ENCODE measurements at places on chromosomes 6 and 20.
A peak's percentile ranks its signal among the peaks of the same experiment; 100 is the strongest.

DNA sequence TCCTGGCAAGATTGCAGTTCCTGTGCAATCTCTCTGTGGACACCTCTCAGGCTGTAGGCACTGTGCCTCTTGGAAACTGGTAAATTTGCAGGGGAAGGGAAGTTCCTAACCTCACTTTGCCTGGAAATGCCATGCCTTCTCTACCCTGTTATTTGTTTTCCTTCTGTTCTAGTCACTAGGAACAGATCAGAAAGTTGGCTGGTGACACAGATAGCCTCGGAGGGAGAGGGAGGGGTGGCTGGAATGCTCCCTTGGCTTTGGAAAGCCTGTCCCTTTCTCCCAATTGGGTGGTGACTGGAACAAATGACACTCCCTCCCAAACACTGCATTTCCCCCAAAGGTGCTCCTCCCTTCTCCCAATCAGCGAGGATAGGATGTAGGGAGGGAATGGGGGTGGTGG is 131.5 kb upstream of the F13A1 start:
- DNase-seq, result no peak

- no peak for DNase-seq
Observed at GRCh38 chr20:18513208-18513607, 5.5 kb downstream of the SEC23B start.

DNA sequence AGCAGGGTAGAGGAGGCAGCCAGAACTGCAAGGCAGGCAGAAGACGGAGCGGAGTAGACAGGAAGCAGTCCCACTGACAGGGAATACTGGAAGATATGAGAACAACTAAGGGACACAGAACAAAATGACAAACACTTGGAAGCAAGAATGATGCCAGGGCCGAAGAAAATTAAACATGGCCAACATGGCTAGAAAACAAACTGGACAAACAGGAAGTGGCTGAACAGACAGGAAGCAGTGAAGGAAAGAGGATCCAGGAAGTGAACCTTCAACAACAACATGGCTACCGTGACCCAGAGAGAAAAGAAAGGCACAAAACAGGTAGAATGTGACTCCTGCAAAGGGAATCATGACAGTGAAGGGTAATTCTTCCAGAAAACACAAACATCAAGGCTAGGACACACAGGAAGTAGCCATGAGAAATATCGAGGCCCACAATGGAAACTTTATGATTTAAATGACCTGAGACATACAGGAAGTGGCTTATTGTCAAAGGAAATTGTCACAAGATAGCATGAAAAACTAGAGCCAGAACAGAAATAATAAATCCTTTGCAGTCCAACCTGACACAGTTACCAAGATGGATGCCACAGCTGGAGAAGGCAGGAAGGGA is 9.1 kb downstream of the COL11A2 start:
- DNase-seq, result peak; percentile 28

DNA sequence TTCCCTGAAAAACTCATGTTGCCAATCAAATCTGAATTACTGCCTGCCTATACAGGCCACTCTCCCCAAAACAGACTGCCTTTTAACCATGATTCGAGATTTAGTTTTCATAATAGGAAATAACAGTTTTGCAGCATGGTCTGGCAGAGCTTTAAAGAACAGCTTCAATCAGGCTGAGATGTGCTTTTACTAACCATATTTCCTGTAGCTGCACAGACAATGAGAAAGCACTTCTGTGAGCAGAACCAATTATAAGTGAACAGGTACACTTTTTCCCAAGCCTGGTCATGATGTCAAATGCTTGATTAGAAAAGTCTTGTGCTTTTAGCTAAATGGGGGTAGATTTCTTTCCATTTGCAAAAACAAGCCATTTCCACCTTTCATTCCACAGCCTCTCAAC is 108.2 kb downstream of the THEMIS start:
- peak; percentile 8 for DNase-seq

GRCh38 chr6:65787787-65788186 is 80.8 kb upstream of the EYS start:
- DNase-seq, result no peak

- DNase-seq, result no peak
Observed at GRCh38 chr6:26538572-26538902, 371 bp downstream of the HMGN4 start.

DNA sequence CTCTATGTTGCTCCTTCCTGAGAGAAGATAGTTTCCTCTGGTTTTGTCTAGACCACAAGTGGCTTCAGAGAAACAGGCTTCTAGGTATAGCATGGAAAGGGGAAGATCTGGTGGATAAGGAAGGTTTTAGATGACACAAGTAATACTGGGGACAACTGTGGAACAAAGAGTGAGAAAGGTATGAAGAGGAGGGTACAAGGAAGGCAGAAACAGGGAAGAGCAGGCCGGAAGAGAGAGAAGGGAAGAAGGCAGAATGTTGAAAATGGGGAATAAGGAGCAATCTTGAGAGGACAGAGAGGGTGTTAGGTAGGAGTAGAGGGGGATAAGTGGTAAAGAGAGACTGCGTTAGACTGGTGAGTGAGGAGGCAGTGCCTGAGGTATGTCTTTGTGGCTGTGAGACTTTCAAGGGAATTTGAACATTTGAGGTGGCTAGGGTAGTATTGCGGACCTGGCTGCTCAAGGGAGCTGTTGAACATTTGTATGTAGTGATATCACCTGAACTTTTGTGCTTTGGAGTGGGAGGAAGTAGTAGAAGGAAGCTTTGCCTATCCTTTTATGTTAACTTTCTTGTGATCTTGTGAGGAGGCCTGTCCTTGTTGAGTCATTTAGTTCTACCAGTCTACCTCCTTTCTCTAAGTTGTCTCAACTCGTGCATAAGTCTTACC is 69.5 kb downstream of the FOXO3 start:
- DNase-seq, result peak; percentile 16

- no peak for DNase-seq
Observed at GRCh38 chr6:137794516-137795201, 72.4 kb upstream of the TNFAIP3 start.

DNA sequence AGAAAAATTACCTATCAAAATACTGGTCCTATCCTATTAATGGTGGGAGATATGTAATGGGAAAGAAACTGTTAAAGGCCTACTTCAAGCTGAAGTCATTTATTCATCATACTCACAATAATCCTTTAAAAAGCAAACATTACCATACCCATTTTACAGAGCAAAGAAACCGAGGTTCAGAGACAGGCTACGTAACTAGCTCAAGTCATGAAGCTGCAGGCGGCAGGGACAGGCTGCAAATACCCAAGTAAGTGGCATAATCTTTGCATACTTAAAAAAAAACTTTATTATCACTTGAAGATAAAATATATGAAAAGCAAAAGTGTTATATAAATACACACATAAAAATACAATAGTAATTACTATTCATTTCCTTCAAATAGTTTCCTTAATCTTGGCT is 2.6 kb downstream of the RALGAPA2 start:
- no peak for DNase-seq

DNA sequence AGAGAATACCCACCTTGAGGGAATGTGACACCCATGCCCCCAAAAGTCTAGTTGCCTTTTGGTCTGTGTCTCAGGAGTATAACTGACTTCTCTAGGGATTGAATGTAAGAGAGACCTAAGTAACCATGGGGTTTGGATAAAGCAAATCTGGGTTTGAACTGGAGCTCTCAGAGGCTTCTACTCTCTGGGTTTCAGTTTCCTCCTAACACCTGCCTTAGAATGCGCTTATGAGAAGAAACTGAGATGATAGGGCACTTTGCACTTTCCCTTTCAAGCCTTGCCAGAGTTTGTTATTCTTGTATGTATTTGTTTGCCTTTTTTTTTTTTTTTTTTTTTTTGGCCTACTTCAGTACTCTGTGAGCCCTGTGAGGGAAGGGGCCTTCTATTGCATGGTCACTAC is 19.4 kb downstream of the SDHAF4 start:
- no peak for DNase-seq

DNA sequence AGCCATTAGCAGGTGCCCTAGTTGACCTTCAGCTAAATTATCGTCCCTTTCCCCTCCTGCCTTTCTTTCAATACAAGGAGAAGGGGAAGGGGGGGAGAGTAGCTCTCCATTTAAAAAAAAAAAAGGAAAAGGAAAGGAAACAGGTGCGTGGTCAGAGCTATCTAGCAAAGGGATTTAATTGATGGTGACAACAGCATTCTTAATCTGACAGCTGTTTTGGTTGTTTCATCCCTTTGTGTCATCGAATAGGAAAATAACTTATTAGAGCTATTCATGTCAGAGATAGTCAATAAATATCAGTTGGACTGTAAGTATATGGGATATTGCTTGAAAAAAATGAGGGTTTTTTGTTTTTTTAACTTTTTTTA is 195.2 kb upstream of the SASH1 start:
- no peak for DNase-seq

GRCh38 chr6:163468738-163469137 is 54.2 kb downstream of the QKI start:
- DNase-seq, result no peak

GRCh38 chr6:162261598-162261997 is 466.0 kb downstream of the PRKN start:
- no peak for DNase-seq

GRCh38 chr6:14665827-14666724 is 548.5 kb downstream of the CD83 start:
- DNase-seq, result no peak

GRCh38 chr20:25288291-25289181 is 40.7 kb downstream of the PYGB start:
- no peak for DNase-seq

DNA sequence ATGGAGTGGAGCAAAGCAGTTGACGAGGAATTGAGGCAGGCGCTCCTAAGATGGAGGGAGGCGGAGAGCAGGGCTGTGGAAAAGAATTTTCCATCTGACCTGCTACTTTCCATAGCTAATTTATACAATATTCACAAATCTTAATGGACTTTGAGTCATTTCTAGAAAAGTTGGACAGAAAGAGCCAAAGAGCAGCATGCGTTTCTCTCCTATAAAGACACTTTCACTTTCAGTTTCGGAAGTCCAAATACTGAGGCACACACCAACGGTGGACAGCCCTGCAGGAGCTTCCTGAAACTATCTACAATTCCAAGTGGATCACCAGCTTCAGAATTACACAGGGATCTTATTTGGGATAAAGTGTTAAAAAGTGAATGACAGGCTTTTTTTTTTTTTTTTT is 43.5 kb downstream of the PANK2 start:
- peak; percentile 12 for DNase-seq

- DNase-seq, result no peak
Observed at GRCh38 chr6:108804956-108805355, 43.3 kb upstream of the ARMC2 start.

DNA sequence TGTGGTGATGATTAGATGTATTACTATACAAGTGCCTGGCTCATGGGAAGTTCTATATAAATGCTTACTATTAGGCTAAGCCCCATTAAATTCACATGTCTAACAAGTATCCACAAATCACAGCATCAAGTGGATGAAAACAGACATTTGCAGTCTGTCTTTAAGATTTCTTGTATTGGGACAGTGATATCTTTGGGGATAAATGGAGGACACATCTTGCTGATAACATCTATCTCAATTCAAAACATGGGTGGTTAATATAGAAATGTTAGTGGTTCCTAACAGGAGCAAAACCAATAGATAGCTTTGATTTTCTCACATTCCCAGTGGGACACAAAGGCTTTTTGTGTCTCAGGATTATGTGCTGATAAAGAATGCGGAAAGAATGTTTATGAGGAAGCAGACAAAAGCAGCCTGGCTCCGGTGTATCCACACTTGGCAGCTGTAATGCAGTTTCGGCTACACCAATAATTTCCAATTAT is 29.3 kb downstream of the PTPRK start:
- DNase-seq, result no peak

DNA sequence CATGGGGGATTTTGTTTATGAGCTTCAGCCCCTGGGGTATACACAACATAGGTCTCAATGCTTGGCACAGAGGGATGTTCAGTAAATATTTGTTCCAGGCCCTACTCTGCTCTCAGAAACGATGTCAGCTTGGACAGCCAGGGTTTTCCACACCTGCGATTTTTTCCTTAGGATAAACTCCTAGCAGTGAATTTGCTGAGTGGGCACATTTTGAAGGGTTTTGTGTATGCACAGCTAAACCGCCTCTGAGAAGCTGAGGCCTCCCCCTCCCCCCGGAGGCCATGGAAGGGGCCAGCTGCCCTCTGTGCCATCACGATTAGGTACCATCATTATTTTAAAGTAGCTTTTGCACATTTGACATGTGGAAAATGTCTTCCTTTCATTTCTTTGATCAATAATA is 199.5 kb downstream of the TAF4 start:
- DNase-seq, result no peak

DNA sequence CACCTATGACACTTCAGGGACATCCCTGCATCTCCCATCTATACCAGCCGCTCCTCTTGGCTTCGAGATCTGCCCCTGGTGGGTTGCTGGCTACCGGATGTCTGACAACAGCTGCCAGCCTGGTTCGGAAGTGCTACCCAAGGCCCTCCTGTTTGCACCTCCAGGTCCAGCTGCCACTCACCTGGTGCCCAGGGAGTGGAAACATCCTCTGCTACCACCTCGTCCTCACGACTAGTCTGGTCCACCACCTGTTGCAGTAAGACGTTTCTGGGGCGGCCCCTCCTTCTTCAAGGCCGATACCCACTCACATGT is 8.3 kb upstream of the PCMTD2 start:
- DNase-seq, result no peak

GRCh38 chr6:33424855-33425667 is 5.2 kb downstream of the SYNGAP1 start:
- no peak for DNase-seq

DNA sequence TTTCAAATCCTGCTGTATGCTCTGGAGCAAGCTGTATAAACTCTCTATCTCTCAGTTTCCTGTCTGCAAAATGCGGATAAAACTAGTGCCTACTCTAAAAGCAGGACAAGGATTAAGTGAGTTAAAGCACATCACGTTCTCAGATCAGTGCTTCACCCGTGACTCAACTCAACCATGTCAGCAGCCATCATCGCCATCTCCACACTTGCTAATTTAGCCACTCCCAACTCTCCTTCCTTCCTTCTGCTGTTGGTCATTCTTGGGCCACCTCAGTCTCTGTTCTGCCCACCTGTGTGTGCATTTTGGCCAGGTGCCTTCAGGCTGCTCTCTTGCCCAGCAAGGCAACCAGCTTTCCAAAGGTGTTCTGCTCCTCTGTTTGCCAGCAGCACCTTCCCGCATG is 260.0 kb upstream of the CDYL start:
- no peak for DNase-seq

DNA sequence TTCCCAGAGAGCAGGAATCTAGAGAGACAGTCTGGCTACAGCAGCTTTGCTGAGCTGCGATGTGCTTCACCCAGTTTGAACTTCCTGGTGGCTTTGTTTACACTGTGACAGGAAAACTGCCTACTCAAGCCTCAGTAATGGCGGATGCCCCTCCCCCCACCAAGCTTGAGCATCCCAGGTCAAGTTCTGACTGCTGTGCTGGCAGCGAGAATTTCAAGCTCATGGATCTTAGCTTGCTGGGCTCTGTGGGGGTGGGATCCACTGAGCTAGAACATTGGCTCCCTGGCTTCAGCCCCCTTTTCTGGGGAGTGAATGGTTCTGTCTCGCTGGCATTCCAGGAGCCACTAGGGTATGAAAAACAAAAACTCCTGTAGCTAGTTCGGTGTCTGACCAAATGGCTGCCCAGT is 91.0 kb upstream of the ESR1 start:
- DNase-seq, result no peak

GRCh38 chr20:23609486-23610109 is 3.9 kb upstream of the CST9 start:
- no peak for DNase-seq

All from central memory CD4-positive, alpha-beta T cell (primary cell).